GM06990 (cell line): ENCODE measurements at places on chromosomes 2 and 18.

DNA sequence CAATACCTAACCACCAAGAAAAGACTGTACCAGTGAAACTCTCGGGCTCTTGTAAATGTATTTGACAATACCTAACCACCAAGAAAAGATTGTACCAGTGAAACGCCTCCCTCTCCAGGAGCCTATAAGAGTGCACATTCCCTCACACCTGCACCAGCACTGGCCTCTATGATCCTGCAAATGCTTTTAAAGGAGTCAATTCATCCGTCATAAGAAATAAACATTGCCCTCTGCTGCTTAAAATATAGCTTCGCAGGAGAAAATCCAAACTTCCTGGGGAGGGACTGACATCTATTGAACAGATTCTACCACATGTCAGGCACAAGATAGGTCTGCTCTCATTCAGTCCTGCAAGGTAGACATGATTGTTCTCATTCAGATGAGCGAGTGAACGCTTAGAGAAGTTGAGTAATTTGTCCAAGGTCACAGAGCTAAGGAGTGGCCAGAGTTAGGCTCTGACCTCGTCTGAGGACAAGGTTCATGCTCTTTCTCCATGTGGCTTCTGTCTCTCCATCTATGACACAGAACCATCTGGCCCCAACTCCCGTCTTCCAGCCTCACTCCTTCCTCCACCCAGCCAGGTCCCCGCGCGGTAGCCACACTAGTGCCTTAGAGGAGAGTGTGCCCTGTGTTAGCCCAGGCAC is 38.7 kb downstream of the MCFD2 start:
- no peak for DNase-seq

DNA sequence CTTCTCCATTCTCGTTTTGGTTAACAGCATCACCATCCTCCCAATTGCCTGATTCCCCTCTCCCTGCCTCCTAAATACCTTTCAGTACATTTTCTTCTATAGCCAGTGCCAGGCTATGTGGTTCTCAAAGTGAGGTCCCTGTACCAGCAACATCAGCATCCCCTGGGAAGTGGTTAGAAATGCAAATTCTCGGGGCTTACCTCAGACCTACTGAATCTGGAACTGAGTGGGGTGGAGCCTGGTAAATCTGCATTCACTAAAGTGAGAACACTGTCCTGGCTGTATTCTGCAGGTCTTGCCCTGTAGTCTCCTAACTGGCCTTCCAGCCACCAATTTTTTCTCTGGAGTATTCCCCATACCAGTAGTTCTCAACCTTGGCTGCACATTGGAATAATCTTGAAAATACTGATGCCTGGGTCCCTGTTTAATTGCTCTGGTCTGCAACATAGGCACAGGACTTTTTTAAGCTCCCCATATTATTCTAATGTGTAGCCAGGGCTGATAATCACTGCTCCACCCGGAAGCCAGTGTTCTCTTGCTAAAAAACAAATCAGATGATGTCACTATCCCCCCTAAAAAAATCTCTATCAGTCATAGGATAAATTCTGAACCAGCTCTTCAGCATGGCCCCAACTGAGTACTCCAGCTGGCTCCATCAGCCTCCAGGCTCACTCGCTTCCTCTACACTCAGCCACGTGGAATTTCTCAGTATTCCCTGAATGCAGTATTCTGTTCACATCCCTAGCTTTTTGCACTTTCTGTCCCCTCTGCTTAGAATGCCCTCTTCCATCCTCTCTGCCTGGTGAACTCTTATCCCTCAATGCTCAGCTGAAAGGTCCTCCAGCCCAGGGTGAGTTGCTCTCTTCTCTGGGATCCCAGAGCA is 98.4 kb downstream of the CDK15 start:
- DNase-seq: no peak

GRCh38 chr2:16167870-16168426 is 227.6 kb downstream of the MYCN start:
- DNase-seq: no peak

GRCh38 chr2:62870966-62871365 is 165.5 kb downstream of the EHBP1 start:
- DNase-seq: no peak

GRCh38 chr2:64277101-64277849 is 133.1 kb upstream of the PELI1 start:
- no peak for DNase-seq

DNA sequence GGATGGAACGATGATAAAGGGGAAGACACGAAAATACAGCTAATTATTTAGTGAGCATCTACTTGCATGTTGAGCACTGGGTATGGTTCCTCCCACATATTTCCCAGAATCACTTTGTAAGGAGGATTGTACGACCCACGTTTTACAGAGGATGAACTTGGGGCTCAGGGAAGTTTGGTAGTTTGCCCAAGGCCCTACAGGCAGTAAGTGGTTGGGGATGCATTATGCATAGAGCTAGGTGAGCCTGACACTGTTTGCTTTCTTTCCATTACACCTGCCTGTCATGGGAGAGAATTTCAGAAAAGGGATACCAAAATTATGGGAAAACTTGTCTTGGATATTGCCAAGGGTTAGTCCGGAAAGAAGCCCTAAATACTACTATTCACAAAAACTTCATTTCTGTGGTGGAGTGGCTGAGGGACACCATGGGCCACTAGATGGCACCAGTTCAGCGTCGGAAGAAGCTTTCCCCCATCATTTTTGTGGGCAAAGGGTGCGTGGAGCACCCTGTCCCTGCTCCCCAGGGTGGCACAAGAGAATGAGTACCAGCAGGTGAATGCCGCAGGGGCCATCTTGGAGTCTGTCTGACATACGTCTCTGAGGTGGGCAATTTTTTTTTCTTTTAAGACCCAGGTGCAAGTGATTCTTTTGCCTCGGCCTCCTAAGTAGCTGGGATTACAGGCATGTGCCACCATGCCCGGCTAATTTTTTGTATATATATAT is 23.5 kb upstream of the C18orf32 start:
- peak; percentile 19 for DNase-seq

DNA sequence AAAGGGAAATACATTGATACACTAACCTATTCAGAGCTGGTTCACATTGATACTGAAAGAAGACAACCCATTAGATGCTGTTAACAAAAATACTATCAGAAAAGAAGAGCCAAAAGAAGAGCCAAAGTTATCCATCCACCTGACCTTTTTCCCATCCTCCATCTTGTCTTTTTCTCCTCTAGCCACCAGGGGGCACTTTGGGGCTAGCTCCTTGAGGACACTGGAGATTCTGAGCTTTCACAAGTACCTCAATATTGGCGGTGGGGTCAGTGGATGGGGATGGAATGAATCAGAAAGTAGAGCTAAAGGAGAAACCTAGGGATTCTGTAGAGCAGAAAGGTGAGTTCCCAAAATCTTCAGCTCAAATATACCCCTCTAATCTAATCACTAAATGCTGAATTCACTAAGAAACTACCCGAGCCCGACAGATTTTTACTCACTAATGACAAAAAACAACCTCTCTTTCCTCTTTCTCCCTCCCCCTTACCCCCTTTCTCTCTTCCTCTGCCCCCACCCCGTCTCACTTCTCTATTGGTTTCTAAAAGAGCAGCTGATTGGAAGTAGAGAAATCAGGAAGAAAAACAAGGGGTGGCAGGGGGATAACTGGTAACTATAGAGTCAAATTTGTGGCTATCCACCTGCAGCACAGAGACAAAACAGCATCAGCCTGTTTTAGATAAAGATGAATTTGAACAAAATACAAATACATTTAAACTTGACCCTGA is 203.3 kb downstream of the TCF4 start:
- no peak for DNase-seq

DNA sequence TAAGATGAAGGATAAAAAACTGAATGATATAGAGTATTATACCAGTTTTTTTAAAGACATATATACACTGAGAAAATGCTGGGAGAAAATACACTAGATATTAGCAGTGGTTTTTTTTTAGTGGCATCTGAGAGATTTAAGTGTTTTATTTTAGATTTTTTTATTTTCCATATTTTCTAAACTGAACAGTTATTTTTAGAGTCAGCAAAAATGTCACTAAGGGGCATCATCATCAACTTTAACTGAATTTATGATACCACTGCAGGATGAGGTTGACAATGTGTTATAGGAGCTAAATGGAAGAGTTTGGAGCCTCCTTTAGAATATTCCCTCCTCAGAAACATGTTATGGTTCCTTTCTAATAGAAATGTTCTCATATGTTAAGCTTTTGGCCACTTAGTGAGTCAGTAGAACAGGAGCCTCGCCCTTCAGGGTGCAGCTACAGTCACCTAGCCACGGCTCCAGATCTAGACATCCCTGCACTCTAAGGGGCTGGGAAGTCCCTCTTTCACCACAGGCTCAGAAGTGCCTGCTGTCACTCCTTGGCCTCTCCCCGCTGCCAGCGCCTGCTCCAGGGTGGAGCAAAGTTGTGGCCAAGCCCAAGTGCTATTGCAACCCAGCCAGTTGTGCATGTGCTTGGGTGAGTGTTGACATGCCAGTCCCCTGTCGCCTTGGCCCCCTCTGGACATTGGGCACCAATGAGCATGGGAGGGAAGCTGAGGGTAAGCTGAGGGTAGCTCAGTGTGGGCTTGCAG is 210.7 kb upstream of the RASGRP3 start:
- DNase-seq: no peak

DNA sequence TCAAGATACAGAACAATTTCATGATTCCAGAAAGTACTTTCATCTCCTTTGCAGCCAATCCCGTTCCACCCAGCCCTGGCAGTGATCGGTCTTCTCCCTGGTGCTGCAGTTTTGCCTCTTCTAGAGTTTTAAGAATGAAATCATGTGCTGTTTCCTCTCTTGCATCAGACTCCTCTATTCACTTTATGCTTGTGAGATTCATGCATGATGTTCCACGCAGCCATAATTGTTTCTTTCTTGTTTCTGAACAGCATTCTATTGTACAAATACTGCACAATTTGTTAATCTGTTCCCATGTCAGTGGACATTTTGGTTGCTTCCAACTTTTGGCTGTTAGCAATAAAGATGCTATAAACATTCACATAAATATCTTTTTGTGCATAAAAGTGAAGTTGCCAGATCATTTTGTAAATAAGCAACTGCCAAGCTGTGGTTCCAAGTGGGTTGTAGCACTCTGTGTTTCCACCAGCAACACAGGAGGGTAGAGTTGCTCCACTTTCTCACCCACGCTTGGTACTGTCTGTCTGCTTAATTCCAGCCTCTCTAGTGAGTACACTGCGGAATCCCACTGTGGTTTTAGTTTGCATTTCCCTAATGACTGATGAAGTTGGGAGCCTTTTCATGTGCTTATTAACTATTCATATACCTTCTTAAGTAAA is 104.5 kb downstream of the TWIST2 start:
- no peak for DNase-seq

GRCh38 chr2:6791682-6792081 is 74.0 kb downstream of the CMPK2 start:
- no peak for DNase-seq

- no peak for DNase-seq
Observed at GRCh38 chr2:138421315-138421970, 80.1 kb upstream of the SPOPL start.

- peak; percentile 65 for DNase-seq
Observed at GRCh38 chr18:13568443-13569392, 157.6 kb downstream of the FAM210A start.

DNA sequence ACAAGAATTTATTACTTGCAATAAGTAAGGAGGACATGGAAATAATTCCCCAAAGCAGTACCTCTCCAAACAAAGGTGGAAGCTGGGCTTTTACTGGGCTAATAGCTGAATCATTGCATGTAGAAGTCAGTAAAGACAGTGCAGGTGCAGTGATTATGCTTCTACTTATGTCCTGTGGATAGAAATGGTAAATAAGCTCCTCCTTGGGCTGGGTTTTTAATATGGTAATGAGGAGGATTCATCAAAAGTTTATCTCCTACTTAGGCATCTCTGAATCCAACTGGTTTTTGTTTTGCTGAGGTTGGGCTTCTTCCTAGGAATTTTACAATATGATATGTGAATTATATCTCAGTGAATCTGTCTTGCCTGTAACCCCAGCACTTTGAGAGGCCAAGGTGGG is 297.4 kb upstream of the MC4R start:
- no peak for DNase-seq

DNA sequence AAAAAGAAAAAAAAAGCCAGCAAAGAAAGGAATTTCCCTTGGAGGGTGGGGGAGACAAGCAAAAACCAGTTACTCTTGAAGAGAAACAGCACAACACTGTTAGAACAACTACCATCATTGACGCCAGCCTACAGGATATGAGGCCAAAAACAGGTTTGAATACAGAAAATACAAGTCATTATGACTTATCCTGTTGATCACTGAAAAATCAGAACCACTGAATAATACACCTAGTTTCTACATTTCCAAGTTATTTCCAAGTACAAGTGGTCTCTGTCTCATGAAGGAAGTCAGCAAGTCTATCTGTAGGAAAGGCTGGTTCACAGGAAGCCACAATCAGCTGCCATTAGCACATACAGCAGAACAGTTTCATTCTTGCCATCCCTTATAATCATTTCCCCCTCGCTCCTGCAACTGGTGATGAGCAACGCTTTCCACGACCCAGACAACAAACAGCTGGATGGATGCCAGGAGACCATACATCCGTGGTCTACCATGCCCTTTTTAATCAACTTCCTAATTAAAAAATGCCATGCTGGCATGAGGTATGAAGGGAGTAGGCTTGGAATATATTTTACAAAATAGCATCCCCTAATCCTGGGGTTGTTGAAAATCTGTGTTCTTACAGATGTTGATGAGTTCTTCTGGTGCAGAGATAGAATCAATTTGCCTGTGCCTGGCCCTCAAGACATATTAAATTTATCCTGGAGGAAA is 10.4 kb downstream of the MYT1L start:
- DNase-seq: no peak

DNA sequence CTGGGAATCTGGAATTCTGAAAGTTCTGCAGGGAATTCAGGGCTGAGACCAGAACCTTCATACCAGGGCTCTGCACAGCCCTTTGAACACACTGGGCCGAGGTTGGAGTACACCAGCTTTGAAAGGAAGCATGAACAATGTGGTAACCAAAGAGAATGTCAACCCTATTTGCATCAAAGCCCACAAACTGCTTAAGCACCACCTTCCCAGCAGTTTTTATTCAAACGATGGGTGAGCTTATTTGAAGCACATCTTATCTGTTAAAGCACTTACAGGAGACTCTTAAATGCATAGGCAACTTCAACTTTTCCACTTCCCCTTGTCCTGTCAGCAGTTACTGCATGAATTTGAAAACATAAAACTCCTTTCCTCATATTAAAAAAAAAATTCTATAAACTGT is 96.6 kb downstream of the TXNL1 start:
- DNase-seq: no peak

- DNase-seq: no peak
Observed at GRCh38 chr2:72579591-72580180, 246.1 kb downstream of the EXOC6B start.
